ENCODE measurements at places on chromosomes 1 and 21. TPM values are rescaled to one million over a fixed set of nuclear protein-coding genes. Genes with fewer than 3 reads are reported as not detected.
A peak's percentile ranks its signal among the peaks of the same experiment; 100 is the strongest.

Gene HMGCS2
- 0.16 TPM for total RNA-seq

DNA sequence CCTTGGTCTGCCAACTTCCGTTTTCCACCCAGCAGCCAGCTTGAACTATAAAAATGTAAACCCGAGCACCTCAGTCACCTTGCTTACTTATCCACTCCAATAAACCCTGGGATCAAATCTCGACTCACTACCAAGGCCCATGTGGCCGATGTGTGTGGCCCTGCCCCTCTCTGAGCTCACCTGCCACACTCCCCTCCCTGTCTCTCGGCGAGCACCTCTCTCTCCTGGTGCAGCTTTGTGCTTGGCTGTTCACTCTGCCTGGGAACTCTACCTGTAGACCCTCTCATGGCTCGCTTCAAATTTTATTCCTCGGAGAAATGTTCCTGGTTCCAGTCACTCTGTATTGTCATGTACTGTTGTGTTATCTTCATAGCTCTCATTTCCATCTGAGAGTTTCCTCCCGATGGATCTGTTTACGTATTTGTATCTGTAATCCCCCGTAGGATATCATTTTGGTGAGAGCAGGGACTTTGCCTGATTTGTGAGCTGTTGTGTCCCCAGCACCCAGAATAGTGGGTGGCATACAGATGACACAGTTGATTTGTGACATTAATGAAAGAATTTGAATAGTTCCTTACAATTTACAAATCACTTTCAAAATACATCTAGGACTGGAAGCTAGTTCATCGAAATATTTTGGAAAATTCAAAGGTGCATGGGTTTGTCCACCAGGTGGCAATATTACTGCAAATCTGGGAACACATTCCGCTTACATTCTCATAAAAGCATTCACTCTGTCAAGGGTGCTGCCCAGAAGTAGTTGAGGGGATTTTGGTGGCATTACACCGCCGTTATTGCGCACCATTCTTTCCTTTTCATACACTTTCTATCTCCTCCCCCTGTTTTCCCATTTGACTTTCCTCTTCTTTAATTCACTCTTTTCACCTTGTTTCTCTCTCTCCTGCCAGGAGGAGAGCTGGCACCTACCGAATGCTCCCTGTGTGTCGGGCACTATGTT is 95.3 kb downstream of the ABCA4 start:
- H3K36me3 ChIP-seq: no peaks in the 10 kb centered on the region
- no peak for DNase-seq
- H3K27me3 ChIP-seq: no peaks in the 10 kb centered on the region
- H3K27ac ChIP-seq: no peak overlapping the region

- peak within 1 kb of the TSS; percentile 43 for H3K27ac ChIP-seq
- peak within 1 kb of the TSS; percentile 64 for H3K4me3 ChIP-seq
- H3K4me1 ChIP-seq: no peaks in the 10 kb centered on the region
- no peaks in the 10 kb centered on the region for H3K27me3 ChIP-seq
These were observed at the start of gene FAM78B for GRCh38 chr1:166166698-166167571. FAM78B (minus strand) TSS chr1:166167001; CDS start chr1:166166248, 753 bp downstream.

Gene OLFML2B
- 7.3 TPM for total RNA-seq

- H3K4me3 ChIP-seq: no peak overlapping the region
- no peak for DNase-seq
- no peak overlapping the region for H3K27ac ChIP-seq
- no peaks in the 10 kb centered on the region for H3K27me3 ChIP-seq
These were observed 113.5 kb downstream of the OMA1 start for GRCh38 chr1:58432851-58433668.

Measured in breast epithelium (tissue), 4 donors.